ENCODE measurements at places on chromosomes 3 and 15.

GRCh38 chr3:53496984-53497383 is 2.6 kb downstream of the CACNA1D start:
- no peak for DNase-seq

GRCh38 chr15:55816017-55816416 is 73.1 kb upstream of the PRTG start:
- no peak for DNase-seq

DNA sequence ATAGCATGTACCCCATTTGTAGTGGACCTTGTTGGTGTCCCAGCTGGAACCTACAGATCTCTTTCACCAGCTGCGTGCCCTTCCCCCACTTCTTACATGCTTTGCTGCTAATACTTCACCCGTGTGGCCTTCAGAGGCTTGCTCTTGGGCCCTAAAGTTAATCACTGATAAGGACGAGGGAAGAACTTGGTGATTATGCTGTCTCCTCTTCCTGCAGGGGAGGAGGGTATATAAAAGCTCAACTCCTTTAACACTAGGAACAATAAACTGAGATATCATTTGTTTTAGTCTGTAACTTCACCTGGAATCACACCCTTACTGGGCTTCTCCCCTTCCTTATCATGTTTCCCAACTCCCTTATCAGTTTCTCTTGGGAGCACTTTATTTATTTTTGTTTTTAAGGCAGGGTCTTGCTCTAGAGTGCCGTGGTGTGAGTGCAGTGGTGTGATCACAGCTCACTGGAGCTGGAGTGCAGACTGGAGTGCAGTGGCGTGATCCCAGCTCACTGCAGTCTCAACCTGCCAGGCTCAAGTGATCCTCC is 43.2 kb upstream of the PIK3R4 start:
- DNase-seq = no peak

DNA sequence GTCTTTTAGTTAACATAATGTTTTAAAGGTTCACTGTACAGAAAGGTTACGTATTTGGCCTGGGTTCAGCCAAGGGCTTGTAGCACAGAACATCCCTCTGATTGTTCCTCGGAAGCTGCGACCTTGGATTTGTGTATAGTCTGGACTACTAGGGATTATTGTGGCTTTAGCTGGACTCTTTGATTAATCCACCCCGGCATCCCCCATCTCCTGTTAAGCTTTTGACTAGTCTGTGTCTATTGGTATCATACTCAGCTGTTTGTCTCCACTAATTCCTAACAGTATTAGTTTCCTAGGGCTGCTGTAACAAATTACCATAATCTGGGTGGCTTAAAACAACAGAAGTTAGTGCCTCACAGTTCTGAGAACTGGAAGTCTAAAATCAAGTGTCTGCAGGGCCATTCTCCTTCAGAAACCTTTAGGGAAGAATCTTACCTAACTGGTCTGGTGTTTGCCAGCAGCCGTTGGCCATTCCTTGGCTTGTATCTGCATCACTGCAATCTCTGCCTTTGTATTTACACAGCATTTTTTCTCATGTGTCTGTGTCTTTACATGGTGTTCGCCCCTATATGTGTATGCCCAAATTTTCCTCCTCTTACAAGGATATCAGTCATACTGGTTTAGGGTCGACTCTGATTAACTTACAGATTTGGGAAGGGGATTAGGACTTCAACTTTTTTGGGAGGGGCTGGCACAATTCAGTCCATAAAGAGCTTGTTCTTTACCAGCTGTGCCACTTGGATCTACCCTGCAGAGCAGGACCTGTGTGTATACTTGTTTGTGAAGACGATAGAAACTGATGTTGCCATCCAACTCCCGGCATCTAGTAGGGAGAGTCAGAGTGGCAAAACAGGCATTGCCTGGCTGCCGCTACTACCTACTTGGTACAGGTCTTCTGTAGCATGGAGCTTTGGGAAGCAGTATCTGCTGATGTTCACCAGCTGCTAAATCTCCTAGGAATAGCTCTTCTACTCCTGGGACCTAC is 117.8 kb downstream of the UBE2E2 start:
- DNase-seq = no peak

- DNase-seq = no peak
Observed at GRCh38 chr3:75265897-75266296, 398.2 kb upstream of the FRG2C start.

DNA sequence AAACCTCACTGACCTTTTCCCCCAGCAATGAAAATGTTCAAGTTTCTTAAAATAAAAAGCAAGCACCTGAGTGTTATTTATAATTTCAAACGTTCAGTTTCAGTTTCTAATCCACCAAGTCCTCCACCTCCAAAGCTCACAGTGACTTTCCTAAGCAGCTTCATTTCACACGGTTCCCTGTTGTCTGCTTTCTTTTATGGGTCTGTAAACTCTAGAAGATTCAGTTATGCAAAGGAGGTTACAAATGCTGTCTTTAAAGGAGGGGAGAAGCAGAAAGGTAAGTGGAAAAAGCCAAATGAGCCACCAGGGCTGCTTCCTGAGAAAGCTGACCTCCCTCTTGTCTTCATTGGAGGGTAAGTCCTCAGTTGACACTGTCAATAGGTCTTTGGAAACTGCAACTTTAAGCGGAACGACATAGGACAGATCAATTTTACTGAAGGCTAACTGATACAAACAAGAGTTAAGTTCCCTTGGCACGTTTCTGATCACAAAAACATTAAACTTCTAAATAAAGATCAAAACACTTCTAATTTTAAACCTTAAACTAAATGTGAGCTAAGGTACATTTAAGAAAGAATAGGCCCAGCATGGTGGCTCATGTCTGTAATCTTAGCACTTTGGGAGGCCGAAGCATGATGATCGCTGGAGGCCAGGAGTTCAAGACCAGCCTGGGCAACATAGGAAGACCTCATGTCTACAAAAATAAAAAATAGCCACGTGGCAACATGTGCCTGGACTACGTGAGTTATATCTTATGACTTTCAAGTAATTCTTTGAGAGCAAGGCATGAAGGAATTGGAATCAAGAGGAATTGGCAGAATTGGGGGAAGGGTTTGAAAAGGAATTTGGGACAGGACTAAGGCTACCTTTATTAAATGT is 151.9 kb upstream of the UBE2E1 start:
- DNase-seq = no peak

DNA sequence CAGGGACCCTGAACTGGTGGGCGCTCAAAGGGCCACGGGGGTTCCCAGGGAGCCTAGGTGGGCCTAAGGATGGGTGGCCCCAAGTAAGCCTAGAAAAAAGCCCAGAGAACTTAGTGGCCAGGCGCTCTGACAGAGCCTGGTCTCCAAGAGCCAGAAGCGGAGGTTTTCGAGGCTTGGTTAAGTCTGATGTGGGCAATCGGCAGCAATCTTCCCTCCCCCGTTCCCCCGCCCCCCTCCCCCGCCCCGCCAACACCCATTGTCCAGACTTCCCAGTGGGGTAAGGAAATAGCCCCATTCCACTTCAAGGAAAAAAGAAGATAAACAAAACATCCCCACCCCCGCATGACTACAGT is 6.7 kb downstream of the EOMES start:
- DNase-seq = no peak

GRCh38 chr3:123949641-123950040 is 11.4 kb downstream of the CCDC14 start:
- DNase-seq = no peak

GRCh38 chr3:45145223-45145622 is 955 bp downstream of the CDCP1 start:
- no peak for DNase-seq

- no peak for DNase-seq
Observed at GRCh38 chr3:27714692-27715453, 7.2 kb downstream of the EOMES start.

- no peak for DNase-seq
Observed at GRCh38 chr3:104648823-104649222, 717.9 kb upstream of the ALCAM start.

- DNase-seq = no peak
Observed at GRCh38 chr15:70383856-70384255, 286.1 kb upstream of the TLE3 start.

GRCh38 chr3:184275961-184276910 is at the start of gene ECE2:
ECE2 (plus strand) TSS chr3:184276022; CDS start chr3:184276154, 132 bp downstream.
- DNase-seq = no peak

DNA sequence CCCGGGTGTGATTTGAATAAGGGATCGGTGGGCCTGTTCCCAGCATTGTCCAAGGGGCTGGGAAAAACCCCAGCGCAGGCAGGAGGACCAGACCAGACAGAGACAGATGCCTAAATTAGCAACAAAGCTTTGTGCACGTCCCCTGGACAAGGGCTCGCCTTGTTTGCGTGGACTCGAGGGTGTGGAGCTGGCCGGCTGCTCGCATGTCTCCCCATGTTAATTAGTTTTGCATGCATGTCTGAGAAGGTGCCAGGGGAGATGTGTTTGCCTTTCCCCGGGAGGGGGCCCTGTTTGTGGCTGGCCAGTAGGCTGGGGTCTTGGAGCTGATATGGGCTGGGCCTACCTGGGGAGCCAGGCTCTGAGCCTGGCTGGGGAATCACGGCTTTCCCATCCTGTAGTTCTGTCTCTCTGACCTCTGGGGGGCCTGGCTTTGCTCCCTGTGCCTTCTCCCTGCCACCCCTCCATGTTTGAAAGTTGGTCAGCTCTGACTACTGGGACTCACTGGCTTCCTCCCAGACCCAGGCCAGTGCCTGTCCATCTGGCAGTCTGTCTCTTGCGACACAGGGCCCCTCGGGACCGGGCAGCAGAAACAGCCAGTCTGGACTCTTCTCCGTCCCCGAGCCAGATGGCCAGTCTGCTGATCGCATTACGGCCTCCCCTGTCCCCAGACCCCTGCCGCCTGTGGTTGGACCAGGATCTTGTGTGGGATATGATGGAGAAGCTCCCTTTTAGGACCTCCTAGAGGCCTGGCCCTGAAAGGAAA is 55.4 kb upstream of the POLG start:
- no peak for DNase-seq

- DNase-seq = no peak
Observed at GRCh38 chr3:179871782-179872181, 165.0 kb downstream of the PEX5L start.

- no peak for DNase-seq
Observed at GRCh38 chr3:143201870-143202752, 82.5 kb downstream of the CHST2 start.

DNA sequence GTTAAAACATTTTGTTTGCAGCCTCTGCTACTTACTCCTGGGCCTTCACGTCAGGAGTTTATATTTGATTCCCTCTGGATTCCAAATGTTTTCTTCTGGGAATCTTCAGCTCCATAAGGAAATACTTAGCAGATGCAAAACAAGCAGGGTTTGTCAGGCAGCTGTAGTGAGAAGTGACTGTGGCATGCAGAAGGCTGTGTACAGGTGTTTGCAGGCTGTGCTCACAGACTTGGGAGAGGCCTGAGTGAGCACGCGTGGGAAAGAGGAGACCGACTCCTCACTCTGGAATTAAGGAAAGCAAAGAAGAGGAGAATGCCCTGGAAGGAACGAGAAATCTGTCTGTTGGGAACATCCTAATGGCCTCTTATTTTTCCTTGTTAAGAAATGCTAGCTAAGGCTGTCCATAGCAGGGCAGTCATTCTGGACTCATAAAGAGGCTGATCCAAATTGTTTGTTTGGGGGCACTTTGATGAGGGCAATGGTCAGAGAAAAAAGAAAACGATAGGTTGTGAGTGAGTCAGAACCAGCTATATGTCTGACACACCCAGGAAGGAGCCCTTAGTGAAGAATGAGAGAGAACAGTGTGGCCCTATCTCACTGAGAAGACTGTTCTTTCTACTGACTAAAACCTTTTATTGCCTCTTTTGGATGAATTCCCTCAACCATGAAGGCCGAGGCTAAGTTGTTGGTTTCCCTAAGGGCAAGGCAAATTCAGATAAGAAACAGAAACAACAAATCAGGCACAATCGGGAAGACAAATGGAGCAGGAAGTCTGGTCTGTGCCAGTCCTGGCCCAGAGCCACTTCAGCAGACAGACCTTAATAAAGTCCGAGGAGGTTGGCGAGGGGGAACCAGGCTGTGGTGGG is 82.6 kb downstream of the TGFBR2 start:
- DNase-seq = no peak

GRCh38 chr3:194561306-194561974 is 71.8 kb downstream of the TMEM44 start:
- DNase-seq = no peak

DNA sequence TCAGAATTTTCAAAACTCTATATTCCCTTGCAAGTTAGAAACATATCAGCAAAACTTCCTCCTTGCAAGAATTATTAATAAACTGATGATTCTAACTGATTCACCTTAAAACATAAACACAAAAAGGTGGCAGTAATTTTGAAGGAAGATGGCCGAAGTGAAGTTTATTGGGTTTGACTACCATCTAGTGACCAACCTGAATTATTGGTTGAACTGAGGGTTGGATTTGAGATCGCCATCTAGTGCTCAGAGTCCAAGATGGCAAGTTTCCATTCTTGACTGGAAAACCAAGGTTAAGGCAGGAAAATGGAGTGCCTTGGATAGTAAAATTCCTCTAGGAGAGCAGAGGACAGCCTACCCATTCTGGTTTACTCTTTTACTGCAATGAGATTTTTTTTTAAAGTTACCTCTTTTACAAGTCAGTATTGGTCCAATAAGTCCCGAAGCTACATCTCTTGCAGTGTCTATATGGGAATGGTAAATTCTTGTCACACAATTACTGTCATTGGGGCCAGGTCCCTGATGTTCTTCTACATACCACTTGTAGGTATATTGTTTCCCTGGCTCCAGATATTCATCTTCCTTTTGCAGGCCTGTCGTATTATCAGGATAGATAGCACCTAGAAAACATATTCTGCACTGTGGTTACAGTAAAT is 51.6 kb upstream of the CP start:
- peak; percentile 69 for DNase-seq

GRCh38 chr3:55017876-55018275 is 90.0 kb upstream of the LRTM1 start:
- no peak for DNase-seq

DNA sequence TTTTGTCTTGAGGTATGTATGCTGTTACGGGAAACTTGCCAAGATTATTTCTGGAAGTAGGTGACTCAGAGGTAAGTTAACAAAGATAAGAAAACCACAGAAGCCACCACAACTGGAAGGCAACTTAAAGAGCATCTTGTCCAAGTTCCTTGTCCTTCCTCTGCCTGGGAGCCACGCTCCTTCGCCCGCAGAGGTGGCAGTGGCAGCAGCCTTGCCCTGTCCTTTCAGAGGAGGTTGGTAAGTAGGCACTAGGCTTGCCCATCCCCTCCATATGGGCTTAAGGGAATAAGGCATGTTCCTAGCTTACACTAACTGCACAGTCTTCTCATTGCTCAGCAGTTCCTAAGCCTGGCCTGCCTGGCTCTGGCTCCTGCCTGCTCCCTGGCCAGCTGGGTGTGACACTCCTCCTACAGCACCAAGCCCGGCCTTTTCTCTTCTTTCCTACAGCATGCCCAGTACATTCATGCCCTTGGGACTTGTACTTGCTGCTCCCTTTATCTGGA is 48.0 kb upstream of the RAB6B start:
- peak; percentile 29 for DNase-seq

GRCh38 chr15:49715211-49715610 is 94.4 kb downstream of the DTWD1 start:
- DNase-seq = no peak

GRCh38 chr3:58564456-58565160 is 12.6 kb downstream of the FAM107A start:
- DNase-seq = no peak

- DNase-seq = no peak
Observed at GRCh38 chr3:59784164-59784563, 734.3 kb upstream of the CFAP20DC start.

GRCh38 chr15:69482686-69483256 is 30.2 kb downstream of the RPLP1 start:
- DNase-seq = peak; percentile 12

GRCh38 chr3:191019855-191020254 is 157.4 kb upstream of the GMNC start:
- no peak for DNase-seq

- DNase-seq = no peak
Observed at GRCh38 chr3:173870976-173871375, 473.4 kb downstream of the NLGN1 start.

Data from femur (tissue), 1 donor.